A549 (cell line): ENCODE measurements at places on chromosomes 11 and 22. TPM values are rescaled to one million over a fixed set of nuclear protein-coding genes. Genes with fewer than 3 reads are reported as not detected.

GRCh38 chr11:129317571-129317970, 58.1 kb upstream of the BARX2 start:
- DNase-seq, result no peak

DNA sequence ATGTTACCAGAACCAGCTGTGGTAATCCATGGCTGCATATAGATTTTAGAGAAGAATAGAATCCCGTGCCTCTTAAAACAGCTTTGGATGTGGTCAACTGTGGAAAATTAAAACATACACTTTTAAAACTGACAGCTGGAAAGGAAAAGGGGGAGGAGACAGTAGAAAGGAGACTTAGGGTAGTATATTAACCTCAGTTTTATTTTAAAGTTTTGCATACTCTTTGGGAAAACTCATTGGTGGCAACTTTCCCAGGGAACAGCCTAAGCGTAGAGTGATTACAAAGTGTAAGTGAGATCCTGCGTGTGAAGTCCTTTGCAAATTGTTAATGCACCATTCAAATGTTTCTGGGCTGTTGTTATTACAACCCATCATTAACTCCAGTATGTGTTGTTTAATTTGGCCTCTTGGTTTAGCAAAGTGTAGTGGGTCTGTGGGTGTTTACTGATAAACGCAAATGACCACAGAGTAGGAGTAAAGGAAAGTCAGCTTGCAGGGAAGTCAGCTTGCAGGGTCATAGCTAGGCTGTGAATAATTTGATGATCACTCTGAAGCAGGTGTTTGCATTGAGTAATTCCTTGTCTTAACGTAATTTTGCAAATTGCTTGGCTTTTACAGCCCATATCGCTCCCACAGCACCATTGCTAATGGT, 88.0 kb upstream of the DBX1 start:
- DNase-seq, result no peak

DNA sequence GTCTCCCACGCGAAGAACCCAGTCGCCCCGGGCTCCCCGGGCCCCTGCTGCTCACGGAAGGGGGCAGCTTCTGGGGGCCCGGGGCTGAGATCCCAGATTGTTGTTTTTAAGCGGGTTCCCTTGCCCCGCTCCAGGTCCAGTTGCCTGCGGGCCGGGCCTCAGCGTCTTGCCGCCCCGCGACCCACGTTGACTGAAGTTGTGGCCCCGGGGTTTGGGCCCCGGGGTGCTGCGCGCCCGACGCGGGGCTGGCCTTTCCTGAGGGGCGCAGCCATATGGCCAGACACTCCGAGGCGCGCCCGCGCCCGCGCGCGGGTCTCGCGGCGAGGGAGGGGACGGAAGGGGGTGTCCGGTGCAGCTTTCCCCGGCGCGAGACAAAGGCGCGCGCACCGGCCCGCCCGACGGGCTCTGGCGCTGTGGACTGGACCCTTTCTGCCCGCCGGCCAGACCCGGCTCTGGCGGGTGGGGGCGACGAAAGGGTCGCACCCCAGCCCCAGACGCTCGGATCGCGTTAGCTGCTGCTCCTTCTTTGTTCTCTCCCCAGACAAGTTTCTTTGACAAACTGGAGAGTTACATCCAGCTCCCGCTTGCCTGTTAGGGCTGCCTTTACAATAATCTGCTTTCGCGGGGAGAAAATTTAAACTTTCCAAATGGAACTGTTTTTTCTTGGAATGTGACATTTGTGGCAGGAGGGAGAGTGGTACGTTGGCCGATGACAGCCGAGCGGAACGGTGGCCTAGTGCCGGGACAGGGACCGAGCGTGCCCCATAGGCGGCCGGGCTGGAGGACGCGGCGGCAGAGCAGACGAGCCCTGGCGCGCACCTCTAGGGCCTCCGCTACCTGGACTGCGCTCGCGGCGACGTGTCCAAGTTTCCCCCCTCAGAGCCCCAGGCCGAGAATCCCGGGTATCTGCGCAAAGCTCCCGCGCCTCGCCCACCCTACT, 716 bp downstream of the AMOTL1 start:
- DNase-seq, result no peak

Gene MYBPC3
- 0.04 to 0.07 TPM (median 0.05 TPM) in 3 replicates for polyA plus RNA-seq

- no peak for DNase-seq
Observed at GRCh38 chr11:64178203-64178602, 7.8 kb upstream of the STIP1 start.

Gene C11orf58
- 417 to 467 TPM (median 456 TPM) in 3 replicates for polyA plus RNA-seq

Gene ILK
- polyA plus RNA-seq, result 108 to 116 TPM (median 114 TPM) in 3 replicates

Gene ALG12
- 6.3 to 9.0 TPM (median 7.7 TPM) in 3 replicates for polyA plus RNA-seq

- DNase-seq, result peak; percentile 38
Observed at GRCh38 chr11:20397281-20397680, 9.8 kb downstream of the PRMT3 start.

Gene CRYBB2
- polyA plus RNA-seq, result not detected in 3 replicates

Gene ASCL2
- not detected in 3 replicates for polyA plus RNA-seq

DNA sequence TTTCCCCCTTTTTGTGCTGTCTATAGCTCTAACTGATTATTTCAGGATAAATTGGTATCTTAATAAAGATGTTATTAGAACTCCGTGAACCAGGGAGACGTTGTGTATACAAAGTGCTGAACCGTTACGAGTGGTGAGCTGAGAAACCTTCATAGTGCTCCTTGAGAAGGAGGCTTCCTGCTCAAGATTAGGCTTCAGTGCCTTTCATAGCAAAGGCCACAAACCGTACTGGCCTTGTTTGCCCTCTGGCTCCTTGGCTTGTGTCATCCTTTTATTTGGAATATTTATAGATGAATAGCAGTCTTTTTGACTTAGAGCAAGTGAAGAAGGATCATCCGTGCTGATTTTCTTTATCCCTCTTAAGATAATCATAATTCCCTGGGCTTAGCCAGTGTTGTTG, 16.3 kb downstream of the EIF3L start:
- DNase-seq, result no peak

GRCh38 chr11:27874998-27875830, 175.0 kb upstream of the BDNF start:
- DNase-seq, result no peak

Gene C11orf86
- polyA plus RNA-seq, result 39.7 to 59.6 TPM (median 56.4 TPM) in 3 replicates

Gene FIBIN
- polyA plus RNA-seq, result not detected in 3 replicates

DNA sequence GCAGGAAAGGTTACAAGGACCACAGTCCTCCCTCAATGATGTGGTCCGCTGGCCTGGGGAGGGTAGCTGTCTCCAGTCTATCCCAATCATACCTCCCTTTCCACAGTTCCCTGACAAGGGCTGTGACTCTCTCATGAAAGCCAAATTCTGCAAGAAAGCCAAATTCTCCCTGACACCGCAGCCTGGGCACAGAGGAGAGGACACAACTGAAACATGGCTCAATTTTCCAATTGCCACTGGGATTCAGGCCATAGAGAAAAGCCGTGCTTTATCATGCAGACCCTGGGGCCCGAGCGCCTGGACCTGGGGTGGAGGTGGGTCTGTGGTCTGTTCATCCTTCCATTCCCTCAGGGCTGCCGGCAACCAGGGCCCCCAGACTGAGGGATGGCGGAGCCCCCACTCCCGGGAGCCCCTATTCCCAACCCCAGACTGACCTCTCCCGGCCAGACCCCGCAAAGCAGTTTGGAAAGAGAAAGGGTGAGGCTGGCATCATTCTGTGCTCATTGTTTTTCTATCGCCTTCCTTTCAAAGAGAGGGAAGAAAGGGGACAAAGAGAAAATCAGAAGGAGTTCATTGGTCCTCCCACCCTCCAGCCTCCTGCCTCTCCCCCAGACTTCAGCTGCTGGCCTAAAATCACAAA, 239.5 kb downstream of the BUD13 start:
- no peak for DNase-seq

GRCh38 chr11:19355601-19356000, 114.9 kb upstream of the E2F8 start:
- no peak for DNase-seq

DNA sequence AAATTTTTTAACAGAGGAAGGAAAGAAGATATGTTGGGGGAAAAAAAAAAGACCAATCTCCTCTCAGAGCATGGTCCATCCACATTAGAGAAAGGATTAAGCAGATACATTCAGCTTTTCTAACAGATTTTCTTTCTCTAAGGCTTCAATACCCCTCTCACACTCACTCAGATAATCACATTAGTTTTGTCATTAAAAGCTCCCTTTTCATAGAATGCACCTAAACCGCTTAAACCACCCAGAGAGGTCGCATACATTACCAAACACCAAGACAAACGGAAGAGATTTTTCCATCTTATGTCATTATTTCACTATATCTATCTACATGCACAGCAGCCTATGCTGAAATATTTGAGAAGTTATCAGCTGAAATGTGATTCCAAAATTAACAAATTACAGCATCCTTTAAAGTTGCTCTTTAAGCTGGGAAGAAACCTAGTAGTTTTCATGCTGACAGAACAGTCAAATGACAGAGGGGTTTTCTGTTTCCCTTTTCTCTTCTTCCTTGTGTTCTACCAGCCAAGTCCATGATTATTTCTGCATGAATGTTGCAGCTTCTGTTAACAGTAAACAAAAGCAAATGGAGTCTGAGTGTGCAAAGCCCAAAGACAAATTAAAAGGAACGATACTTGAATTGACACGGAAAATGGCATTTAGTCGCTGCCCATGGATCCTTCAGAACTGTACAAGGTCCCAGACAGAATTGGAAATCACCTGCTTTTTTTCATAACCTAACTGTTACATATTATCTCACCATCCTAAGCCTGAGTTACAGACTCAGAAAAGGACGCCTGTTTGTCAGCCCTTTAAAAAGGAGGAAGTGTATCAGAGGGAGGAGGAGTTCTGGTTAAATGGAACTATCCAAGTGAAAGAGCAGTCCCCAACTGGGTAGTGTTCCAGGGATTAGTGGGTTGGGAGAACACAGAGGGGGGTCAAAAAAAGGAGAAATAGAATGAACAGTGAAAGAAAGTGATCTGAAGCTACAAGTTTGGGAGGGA, 54.6 kb downstream of the PRCP start:
- no peak for DNase-seq

- DNase-seq, result no peak
Observed at GRCh38 chr11:99098258-99098657, 77.5 kb downstream of the CNTN5 start.

- no peak for DNase-seq
Observed at GRCh38 chr11:71386202-71386601, 62.0 kb downstream of the DHCR7 start.

- DNase-seq, result no peak
Observed at GRCh38 chr22:23713696-23714595, 23.1 kb downstream of the RGL4 start.

GRCh38 chr11:71998061-71998460, 648 bp upstream of the IL18BP start:
- DNase-seq, result no peak

GRCh38 chr11:5288108-5288905, 13.4 kb downstream of the OR51B4 start:
- DNase-seq, result no peak

- no peak for DNase-seq
Observed at GRCh38 chr22:37148742-37149665, 712 bp downstream of the IL2RB start.

Gene LRP4
- polyA plus RNA-seq, result 5.0 to 6.4 TPM (median 5.4 TPM) in 3 replicates

DNA sequence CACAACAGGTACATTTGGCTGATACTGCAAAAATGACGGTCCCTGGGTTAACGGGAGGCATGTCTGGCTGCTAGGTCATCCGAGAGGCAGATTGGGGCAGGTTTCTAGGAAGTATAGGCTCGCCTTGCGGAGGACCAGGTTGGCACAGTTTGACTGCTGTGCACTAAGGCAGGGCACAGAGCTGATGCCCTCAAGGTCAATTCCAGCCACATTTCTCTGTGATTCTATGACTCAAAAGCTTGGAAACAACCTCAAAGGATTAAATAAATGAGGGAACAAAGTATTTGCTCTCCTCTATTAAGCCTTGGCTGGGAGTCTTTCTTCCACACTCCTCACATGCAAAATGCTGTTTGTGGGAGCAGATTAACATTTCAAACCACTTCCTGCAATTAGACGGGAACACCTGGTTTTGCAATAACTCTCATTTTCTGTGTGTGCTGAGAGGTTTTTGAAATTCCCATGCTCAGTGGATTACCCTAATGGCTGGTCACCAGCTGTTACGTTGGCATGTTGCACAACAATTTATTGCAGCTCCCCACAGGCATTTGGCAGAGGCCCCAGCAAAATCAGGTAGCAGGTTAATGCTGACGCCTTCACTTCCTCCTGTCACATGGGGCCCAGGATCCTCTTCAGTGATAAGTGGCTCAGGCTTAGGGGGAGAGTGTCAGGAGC, 61.0 kb upstream of the PLET1 start:
- peak; percentile 67 for DNase-seq

Gene PIWIL4
- 0.18 to 0.29 TPM (median 0.28 TPM) in 3 replicates for polyA plus RNA-seq

- DNase-seq, result peak; percentile 14
Observed at GRCh38 chr11:112085822-112086421, 634 bp downstream of the TIMM8B start.

Gene IFITM2
- 38.8 to 52.7 TPM (median 43.6 TPM) in 3 replicates for polyA plus RNA-seq

- no peak for DNase-seq
Observed at GRCh38 chr11:66938582-66939135, 19.5 kb downstream of the PC start.

DNA sequence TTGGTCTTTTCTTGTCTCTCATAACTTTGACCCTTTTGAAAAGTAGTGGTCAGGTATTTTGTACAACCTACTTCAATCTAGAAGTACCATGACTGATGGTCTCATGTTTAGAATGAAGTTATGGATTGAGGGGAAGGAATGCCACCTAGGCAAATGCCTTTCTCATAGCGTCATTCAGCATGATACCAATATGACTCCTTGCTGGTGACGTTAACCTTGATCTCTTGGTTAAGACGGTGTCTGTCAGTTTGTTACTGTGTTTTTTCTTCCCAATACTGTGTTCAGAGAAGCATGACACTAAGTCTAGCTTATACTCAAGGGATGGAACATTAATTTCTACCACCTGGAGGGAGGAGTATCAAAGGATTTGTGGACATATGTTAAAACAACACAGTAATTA, 130.9 kb downstream of the KIF18A start:
- DNase-seq, result peak; percentile 10

DNA sequence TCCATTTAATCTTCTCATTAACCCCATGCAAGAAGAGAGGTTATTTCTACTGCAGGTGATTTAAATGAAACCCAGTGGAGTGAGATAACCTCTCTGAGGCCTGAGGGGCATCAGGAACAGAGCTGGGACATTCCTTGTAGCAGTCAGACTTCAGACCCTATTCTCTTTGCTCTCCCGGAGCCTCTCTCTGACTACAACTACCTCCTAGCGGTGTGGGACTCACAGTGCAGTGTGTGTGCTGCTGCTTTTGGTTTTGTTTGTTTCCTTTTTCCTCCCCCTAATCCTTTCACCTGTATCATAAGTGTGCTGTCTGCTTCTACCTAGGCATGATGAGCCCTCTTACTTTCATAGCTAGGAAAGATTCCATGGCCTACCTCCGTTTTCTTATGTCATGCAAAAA, 769.6 kb downstream of the NTM start:
- no peak for DNase-seq

DNA sequence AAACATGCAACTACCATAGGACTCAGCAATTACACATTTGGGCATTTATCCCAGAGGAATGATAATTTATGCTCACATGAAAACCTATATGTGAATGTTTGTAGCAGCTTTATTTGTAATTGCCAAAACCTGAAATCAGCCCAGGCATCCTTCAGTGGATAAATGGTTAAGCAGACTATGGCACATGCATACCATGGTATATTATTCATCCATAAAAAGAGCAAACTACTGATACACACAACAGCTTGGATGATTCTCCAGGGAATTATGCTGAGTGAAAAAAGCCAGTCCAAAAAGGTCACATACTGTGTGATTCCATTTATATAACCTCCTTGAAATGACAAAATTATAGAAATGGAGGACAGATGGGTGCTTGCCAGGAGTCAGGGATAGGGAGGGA, 86.7 kb downstream of the ALX4 start:
- DNase-seq, result no peak

- no peak for DNase-seq
Observed at GRCh38 chr11:67304511-67305113, 1.3 kb downstream of the SSH3 start.

Gene KRTAP5-1
- polyA plus RNA-seq, result not detected in 3 replicates

- DNase-seq, result no peak
Observed at GRCh38 chr11:96430668-96431067, 40.9 kb downstream of the JRKL start.

- peak; percentile 21 for DNase-seq
Observed at GRCh38 chr22:42343121-42343454, 72.6 kb upstream of the TCF20 start.
